ENCODE measurements at places on chromosomes 6 and 20. TPM values are rescaled to one million over a fixed set of nuclear protein-coding genes. Genes with fewer than 3 reads are reported as not detected.

Gene RAB5IF
- 247 TPM for total RNA-seq

Gene GNMT
- total RNA-seq = not detected

Gene DEFB110
- total RNA-seq = not detected

DNA sequence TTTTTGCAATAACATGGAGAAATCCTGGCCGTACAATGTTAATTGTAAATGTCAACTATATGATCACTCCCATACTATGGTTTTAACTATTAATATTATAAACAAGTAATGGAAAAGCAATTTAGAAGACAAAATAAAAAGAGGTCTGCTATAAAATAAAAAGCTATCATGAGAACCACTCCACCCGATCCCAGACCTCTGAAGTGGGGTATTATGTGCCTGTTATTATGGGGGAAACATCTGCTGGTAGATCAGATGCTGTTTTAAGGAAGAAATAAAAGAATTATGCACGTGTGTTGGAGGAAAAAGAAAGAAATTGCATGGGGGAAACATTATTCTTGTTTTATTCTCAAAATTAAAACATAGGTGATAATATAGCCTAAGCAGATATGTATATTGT lies 615.7 kb upstream of the ARID1B start:
- DNase-seq = no peak

- DNase-seq = no peak
These were observed 273.2 kb downstream of the HIVEP2 start for GRCh38 chr6:142671791-142672190.

DNA sequence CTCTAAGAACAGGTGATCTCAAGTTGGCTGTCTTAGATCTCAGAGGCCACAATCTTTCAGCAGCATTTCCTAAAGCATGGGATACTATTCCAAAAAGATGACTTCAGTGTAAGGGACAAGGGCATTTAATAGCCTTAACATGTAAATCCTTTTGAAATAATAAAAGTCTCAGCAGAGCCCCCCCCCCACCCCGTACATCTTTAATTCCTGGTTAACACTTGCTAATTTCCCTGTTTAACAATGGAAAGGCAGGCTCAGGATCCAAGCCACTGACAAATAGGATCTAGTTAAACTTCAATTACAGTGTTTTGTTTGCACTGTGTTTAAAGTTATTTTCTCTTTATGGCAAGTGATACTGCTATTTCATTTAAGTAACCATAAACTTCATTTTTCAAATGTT lies 12.0 kb downstream of the TASP1 start:
- DNase-seq = no peak

DNA sequence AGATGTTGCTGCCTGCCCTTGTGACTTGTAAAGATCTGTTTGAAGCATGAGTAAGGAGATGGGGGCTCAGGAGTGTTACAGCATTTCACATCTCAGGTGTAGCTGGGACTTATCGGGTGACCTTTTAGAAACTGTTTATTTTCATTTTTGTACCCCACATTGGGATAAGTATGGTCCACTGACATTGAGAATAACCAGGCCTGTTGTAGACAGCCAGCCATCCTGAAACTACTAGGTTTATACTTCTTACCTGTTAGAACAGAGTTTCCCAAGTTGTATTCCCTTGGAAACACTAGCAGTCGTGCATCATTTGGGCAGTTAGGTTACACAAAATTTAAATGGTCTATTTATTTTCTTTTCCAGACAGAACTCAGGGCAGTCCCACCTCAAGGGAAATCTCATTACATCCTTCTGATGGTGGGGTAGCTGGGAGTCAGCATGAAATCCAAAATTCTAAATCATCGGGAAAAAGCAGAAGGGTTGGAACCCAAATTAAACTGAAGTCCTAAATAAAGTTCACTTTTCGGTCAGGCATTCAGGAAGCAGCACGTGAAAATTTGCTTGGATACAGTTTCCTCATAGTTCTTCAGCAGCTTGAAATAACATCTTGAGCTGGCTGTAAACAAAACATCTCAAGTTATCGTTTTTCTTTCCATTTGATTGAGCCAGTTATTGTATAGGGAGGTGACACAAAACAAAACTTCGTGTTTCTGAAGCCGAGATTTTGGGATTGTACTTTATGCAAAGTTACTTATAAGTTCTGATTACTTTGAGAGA lies 30.5 kb downstream of the FOXO3 start:
- DNase-seq = no peak

All from NCI-H460 (cell line).